T-helper 9 cell (primary cell): ENCODE measurements at places on chromosomes 4 and X.

- no peak for DNase-seq
These were observed at the start of gene FRMD7 for GRCh38 chrX:132127743-132128142. Gene FRMD7 (minus strand): TSS chrX:132128020. CDS start chrX:132127844, 176 bp downstream.

GRCh38 chr4:90099812-90100211, 27.4 kb upstream of the CCSER1 start:
- no peak for DNase-seq

DNA sequence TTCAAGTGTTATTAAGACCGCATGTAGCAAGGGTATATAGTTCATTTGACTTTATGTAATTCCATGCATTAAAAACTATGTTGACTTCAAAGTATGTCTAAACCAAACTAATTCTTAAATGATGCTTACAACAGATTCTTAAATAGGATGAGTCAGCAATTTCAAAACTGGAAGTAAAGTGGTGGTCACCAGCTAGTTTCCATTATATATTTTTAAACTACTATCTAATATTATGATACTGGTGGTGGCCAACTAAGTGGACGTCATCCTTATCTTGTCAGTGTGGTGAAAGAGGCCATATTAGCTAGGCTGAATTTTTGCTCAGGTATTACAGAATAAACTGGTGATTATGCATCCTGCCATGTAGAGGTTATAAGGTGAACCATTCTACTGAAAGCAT, 1.2 kb downstream of the IL15 start:
- no peak for DNase-seq

DNA sequence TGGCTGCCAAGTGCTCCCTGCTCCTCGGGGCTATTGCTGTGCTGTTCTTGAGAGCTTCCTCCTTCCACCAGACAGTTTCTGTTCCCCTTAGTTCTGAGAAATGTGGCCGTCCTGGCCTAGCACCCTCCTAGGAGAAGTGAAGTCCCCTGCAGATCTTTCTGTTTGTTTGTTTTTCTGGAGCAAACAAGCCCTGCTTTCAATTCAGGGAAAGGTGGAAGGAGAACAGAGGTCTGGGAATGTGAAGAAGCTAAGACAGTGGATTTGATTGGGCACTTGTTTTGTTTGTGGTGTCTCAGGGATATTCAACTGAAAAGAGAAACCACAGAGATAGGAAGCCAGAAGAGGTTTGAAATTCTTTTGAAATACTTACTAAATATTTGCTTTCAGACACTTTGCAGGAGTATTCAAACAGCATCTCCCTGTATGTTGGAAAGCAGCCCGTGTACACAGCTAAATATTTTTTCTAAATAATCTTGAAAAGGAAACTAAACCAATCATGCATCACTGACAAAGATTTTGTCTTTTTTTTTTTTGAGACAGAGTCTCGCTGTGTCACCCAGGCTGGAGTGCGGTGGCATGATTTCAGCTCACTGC, 36.5 kb upstream of the PPM1K start:
- DNase-seq = no peak
